Activated CD4-positive, alpha-beta T cell treated with anti-CD3 and anti-CD28 coated beads, Interleukin-2, amount 50 U/mL, for 4 hours (primary cell): ENCODE measurements at places on chromosomes 12 and 14.

DNA sequence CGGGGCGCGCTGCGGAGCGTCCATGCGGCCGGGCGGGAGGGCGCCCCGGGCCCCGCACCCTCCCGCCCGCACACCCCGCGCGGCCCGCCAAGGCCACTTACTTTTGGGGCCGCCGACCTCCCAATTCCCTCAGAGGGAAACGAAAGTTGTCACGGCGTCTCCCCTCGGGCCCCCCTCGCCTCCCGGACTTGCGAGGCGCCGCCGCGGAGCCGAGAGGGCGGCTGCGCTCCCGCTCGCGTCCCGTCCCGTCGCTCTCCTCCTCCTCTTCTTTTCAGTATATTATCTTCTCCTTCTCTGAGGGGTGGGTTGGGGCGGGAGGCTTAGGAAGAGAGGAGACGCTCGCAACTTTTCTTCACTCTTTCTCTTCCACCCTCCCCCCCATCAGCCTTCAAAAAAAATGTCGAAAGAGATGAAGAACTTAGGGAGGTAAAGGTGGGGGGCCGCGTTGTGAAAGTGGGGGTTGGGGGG is 613 bp downstream of the DUSP16 start:
- peak; percentile 20 for DNase-seq

GRCh38 chr12:46506198-46506597 is 133.6 kb upstream of the SLC38A2 start:
- DNase-seq: no peak

DNA sequence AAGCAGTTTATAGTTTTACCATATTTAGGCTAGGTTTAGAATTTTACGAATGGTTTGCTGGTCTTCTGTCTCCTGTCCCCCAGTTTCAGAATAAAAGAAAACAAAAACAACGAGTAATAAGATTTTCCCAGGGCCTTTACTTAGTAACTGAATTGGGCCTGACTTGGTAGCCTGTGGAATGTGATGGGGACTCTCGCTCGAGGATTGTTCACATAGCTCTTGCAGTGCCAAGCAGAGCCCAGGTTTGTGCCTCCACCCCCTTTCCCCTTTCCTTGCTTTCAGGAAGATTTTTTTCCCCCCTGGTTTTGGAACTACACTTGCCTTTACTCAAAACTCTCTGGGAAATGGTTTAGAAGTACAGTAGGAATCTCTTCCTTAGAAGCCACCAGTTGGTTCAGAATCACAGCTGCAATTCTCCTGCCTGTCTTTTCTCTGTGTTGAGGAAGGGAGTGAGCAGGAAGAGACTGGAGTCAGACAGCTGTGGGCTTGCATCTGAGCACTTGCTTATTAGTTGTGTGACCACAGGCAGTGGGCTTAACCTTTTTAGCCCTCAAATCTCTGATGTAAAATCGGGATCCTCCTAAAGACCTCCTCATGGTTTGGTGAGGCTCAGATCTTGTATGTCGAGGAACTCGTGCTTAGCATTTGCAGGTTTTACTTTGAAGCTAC is 501.2 kb downstream of the PCNX1 start:
- no peak for DNase-seq

- no peak for DNase-seq
Measured at GRCh38 chr12:50882563-50882962, 39.8 kb downstream of the TMPRSS12 start.

- DNase-seq: no peak
Measured at GRCh38 chr14:50451854-50452253, 55.2 kb upstream of the CDKL1 start.

- DNase-seq: no peak
Measured at GRCh38 chr14:91350483-91350812, 67.2 kb downstream of the CCDC88C start.

GRCh38 chr14:95514131-95515079 is 2.0 kb downstream of the SYNE3 start:
- no peak for DNase-seq

- no peak for DNase-seq
Measured at GRCh38 chr14:47833011-47833410, 157.6 kb upstream of the MDGA2 start.

DNA sequence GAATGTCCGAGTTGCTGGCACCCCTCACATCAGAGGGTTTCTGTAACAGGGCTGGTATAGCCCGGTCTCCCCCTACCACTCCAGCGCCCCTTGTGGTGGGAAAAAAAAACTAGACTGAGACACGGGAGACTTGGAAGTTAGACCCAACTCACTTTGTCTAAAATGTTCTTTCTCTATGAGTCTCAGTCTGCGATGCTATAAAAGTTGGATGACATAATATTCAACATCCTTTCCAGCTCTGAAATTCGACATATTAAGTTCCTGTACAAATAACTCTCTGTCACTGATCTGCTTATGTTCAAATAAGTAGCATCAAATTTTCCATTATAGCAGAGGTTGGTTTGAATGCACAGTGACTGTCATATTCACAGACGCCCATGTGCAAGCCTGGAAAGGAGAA is 25.7 kb upstream of the TC2N start:
- DNase-seq: no peak

GRCh38 chr12:6323340-6323994 is 13.0 kb downstream of the PLEKHG6 start:
- no peak for DNase-seq

- DNase-seq: no peak
Measured at GRCh38 chr14:99436247-99437180, 44.1 kb downstream of the SETD3 start.

GRCh38 chr12:70044167-70044566 is 199.1 kb upstream of the CNOT2 start:
- DNase-seq: no peak

- no peak for DNase-seq
Measured at GRCh38 chr14:54853339-54853738, 49.3 kb downstream of the GCH1 start.

- no peak for DNase-seq
Measured at GRCh38 chr14:51681411-51681810, 29.7 kb downstream of the FRMD6 start.

GRCh38 chr14:55553791-55554190 is 26.2 kb upstream of the KTN1 start:
- no peak for DNase-seq

- no peak for DNase-seq
Measured at GRCh38 chr12:91106283-91106682, 5.0 kb downstream of the LUM start.

DNA sequence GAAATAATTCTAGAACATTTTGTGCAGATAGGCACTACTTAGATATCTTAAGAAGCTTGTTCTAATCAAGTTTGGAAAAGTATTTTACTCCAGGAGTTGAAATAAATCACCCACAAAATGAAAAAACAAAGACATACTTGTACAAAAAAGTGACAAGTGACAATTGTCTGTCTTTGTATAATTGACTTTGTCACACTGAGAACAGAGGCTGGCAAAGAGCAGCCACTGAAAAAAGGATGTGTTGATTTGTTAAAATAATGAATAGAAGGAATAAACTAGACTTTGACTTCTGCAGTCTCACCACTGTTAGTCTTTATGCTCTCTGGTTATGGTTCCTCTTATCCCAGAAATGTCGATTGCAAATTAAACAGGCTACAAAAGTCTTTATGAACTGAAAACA is 77.6 kb downstream of the PTPRR start:
- DNase-seq: no peak

- no peak for DNase-seq
Measured at GRCh38 chr14:65815127-65815526, 402.6 kb downstream of the FUT8 start.

DNA sequence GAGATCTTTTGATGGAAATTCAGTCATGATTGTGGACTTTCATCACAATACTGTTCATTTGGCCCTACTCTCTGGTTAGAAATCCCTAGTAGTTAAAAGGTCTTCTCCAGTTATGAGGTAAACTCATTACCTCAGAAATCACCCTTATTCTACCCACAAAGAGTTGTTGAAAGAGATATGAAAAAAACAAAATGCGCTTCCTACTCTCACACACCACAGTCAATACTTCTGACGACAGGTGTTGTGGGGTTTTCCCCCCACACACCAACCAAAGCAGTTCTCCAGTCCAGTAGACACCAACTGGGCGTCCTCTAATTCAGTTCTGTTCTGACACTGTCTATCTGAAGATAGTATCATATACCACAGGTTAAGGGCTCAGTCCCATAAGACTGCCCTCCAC is 54.9 kb downstream of the TRMT5 start:
- no peak for DNase-seq

DNA sequence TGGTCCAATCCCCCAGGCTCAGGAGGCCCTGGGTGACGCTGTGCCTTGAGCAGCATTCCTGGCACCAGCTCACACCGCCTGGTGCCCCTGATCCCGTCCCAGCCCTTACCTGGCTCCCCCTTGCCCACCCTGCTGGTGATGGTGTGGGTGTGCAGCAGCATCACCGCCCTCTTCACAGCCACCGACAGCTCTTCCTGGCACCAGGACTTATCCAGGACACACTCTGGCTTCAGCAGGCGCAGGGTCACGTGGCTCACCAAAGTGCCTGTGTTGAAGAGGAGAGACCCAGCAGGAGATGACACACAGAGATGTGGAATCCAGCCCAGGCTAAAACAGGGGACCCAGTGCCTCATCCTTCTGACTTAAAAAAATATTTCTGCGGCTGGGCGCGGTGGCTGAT is 36.2 kb downstream of the GCN1 start:
- no peak for DNase-seq

- no peak for DNase-seq
Measured at GRCh38 chr14:93057586-93058280, 58.0 kb downstream of the ITPK1 start.
